ENCODE measurements at places on chromosomes 13 and 19. TPM values are rescaled to one million over a fixed set of nuclear protein-coding genes. Genes with fewer than 3 reads are reported as not detected.

The SHISA7 gene
- total RNA-seq = not detected

- DNase-seq = peak; percentile 4
These were observed 46.3 kb downstream of the ZNF724 start for GRCh38 chr19:23203841-23204344.

- DNase-seq = no peak
These were observed 86.3 kb downstream of the PIBF1 start for GRCh38 chr13:72868229-72868628.

The PTPRS gene
- 1.8 TPM for total RNA-seq

DNA sequence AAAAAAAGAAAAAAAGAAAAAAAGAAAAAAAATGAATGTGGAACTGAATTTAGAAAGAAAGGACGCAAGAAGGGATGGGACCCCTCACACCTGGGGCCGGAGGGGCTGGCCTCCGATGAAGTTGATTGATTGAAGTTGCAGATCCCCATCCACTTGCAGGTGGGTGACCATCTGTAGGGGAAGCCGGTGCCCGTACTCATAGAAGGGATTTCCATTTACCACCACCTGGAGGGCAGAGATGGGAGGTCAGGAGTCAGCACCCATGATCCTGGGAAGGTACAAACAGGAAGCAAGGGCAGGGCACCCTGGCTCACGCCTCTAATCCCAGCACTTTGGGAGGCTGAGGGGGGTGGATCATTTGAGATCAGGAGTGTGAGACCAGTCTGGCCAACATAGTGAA lies 6.4 kb downstream of the LGALS4 start:
- DNase-seq = no peak
